ENCODE measurements at places on chromosomes 7 and 10.

GRCh38 chr10:26046073-26046700 lies 112.2 kb downstream of the MYO3A start:
- DNase-seq = no peak

- DNase-seq = no peak
Measured at GRCh38 chr10:84907461-84908009, 579.1 kb downstream of the CCSER2 start.

DNA sequence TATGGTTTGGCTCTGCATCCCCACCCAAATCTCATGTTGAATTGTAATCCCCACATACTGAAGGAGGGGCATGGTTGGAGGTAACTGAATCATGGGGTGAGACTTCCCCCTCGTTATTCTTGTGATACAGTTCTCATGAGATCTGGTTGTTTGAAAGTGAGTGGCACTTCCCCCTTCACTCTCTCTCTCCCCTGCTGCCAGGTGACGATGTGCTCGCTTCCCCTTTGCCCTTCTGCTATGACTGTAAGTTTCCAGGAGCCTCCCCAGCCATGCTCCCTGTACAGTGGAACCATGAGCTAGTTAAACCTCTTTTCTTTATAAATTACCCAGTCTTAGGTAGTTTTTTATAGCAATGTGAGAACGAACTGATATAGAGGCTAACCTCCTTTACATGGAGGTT lies 16.6 kb downstream of the PLPP4 start:
- DNase-seq = no peak

DNA sequence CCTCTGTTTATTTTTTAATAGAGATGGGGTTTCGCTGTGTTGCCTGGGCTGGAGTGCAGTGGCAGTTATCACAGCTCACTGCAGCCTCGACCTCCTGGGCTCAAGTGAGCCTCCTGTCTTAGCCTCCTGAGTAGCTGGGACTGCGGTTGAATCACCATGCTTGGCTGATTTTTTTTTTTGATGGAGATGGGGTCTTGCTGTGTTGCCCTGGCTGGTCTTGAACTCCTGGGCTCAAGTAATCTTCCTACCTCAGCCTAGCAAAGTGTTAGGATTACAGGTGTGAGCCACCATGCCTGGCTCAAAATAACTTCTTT lies 8.1 kb downstream of the DYNC2I1 start:
- no peak for DNase-seq

GRCh38 chr7:151776446-151776845 lies 100.5 kb downstream of the PRKAG2 start:
- DNase-seq = no peak

- DNase-seq = no peak
Measured at GRCh38 chr10:47087667-47088066, 176.4 kb downstream of the PTPN20 start.

DNA sequence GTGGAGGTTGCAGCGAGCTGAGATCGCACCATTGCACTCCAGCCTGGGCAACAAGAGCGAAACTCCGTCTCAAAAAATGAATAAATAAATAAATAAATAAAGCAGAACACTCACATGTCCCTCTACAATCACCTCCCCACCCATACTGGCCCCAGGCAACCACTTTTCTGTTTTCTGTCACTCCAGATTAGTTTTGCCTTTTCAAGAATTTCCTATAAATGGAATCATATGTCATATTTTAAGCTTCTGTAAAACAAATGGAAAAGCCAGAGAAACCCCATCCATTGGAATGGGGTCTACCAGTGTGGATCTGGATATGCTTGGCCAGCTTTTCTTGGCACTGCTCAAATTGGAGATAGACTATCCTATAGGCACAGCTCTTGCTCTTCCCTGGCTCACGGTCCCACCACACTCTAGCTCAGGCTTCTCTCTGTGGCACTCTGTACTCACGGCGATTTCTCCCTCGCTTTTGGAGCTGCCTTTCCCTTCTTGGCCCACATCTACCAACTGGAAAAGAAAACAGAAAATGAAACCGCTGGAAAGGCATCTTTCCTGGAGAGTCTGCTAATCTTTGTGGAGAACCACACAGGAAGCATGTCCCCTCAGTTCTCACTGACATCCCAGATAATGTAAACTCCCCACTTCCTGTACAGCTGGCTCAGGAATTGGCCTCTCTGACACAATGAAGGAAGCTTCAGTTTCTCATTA lies 210.1 kb downstream of the JCAD start:
- DNase-seq = no peak

GRCh38 chr10:90293616-90294015 lies 564.2 kb downstream of the HTR7 start:
- no peak for DNase-seq

DNA sequence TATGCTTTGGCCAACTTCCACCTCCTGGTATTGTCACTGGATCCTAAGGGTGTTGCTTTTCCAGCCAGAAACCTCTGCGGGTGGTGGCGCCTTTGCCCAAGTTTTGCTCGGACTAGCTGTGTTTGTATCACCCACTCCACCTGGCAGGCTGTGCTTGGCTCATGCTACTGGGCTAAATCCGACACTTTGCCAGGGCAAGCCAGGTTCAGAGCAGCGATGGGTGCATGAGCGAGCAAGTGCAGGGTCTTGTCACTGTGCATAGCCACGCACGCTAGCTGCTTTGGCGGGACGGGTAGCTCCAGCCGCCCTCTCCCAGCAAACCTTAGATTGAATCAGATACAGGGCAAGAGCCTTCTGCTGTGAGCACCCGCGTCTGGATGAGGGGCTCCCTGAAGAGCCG lies 737.5 kb downstream of the PCDH15 start:
- DNase-seq = no peak

DNA sequence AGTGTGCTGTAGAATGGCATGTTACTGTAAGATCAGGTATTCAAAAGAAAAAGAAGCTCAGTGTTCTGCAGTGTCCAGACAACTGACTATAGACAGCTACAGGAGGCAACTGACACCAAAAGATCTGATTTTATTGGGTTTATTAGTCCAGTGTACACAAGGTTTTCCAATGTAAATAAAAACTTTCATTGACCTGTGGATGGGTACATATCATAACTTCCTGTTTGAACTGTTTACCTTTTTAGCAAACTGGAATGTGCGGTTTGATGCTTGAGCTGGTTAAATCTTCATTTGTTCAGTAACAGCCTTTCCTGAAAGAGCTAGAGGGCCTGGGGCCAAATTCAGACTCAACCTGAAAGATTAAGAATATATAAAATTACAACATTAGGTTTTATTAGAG lies 172.6 kb upstream of the SP8 start:
- DNase-seq = no peak

- DNase-seq = no peak
Measured at GRCh38 chr7:69173846-69174245, 424.4 kb upstream of the AUTS2 start.

GRCh38 chr10:71234970-71235685 lies 22.8 kb downstream of the UNC5B start:
- DNase-seq = no peak

DNA sequence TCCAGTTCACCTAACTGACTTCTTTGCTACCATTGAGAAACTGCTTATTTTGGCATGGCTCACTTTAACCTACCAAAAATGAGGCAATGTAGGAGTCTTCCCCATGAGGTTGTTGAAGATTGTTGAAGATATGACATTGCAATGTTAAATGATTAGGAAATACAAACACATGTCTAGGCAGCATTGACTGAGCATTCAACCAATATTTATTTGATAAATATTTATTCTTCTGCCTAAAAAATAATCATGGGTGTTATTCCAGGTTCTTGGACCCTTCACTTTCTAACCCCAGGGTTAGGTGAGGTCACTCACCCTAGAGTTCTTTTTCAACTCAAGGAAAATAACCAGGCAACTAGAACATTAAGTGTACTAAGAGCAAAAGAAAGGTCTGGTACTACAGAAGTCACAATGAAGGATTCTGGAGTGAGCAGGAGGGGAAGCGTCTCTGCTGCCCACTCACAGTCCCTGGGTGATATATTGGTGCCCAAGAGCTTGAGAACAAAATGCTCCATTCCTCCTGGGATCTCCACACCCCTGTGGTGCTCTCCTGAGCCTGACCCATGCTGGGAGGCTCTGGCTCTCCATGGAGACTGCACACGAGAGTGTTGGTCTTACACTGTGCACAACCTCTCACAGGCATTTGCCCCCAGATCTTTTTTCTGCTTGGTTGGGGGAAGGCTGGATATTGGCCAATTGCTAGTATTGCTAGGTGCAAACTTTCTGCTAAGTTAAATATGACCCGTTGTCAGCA lies 123.4 kb downstream of the SPAG6 start:
- DNase-seq = no peak

DNA sequence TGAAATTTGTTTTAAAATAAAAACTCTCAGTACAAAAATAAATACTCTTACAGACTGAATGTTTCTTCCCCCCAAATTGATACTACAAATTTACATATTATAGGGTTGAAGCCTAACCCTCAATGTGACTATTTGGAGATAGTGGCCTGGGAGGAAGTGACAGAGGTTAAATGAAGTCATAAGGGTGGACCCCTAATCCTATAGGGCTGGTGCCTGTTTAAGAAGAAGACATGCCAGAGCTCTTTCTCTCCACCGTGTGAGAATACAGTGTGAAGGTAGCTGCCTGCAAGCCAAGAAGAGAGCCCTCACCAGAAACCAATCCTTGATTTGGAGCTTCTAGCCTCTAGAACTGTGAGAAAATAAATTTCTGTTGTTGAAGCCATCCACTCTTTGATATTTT lies 67.6 kb downstream of the MCU start:
- DNase-seq = no peak

- no peak for DNase-seq
Measured at GRCh38 chr10:45235798-45236220, 79.6 kb downstream of the OR13A1 start.

DNA sequence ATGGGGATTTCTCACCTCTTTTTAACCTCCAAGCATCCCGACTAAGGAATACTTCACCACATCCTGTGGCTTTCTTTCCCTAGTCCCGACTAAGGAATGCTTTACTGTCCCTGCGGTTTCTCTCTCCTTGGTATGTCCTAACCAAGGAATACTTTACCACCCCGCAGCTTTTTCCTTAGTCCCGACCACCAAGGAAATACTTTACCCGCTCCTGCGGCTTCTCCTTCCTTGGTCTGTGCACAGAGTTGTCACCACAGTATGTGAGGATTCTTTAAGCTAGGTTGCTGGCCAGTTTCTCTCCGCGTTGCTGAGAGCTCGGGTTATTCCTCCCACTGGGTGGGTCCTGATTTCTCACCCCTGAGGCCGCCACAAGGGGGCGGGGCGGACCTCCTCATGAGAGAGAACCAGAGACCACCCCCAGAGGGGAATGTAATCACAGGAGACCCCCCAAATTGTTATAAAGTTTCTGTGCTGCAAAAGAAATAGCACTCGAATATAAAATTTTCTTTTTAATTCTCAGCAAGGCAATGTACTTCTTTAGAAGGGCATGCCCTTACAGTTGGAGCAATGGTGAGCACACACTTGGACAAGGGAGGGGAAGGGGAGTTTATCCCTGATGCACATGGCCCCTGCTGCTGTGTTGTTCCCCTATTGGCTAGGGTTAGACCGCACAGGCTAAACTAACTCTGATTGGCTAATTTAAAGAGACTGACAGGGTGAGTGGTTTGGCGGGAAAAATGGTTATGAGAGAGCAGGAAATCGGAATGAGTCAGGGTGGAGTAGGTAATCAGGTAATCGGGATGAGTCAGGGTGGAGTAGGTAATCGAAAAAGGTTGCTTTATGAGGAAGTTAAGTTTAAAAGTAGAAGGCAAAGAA lies 12.8 kb downstream of the SUGCT start:
- no peak for DNase-seq

DNA sequence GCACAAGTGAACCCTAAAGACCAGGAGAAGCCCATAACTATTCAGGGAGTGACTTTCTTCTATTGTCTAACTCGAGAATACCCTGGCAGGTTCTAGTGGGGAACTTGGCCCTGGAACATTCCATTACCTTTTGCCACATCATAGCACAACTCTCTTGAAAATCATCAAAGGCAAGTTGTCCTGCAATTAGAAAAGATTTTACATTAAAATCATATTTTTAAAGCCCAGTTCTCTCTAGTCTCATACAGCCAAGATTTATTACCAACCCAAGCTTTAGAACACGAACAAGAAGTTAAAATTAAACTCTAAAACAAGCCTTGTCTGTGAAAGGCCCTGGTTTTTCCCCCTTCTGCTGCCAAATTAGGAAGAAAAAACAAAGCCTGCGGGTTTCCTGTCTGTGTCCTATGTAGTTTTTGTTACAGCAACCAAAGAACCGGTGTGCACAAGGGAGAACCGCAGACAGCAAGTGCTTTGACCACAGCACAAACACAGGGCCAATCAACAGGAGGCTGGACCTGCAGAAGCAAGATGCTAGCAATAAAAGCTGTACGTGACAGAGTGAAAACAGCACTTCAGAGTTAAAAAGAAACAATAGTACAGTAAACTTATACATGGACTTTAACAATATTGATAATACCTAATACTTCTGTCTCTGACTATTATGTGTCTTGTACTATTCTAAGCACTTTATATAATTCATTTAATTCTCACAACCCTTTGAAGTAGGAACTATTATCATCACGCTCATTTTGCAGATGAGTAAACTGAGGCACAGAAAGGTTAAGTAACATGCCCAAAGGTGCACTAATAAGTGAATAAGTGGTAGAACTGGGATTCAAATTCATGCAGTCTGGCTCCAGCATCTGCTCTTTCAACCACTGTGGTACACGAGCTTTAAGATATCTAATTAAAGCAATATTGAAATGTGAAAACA lies 65.8 kb downstream of the STK17A start:
- no peak for DNase-seq

- DNase-seq = no peak
Measured at GRCh38 chr7:150401861-150402631, 22.9 kb downstream of the ZNF775 start.

GRCh38 chr7:90238583-90238982 lies 6.4 kb upstream of the CFAP69 start:
- no peak for DNase-seq

GRCh38 chr7:7498856-7499255 lies 36.8 kb downstream of the COL28A1 start:
- DNase-seq = no peak

DNA sequence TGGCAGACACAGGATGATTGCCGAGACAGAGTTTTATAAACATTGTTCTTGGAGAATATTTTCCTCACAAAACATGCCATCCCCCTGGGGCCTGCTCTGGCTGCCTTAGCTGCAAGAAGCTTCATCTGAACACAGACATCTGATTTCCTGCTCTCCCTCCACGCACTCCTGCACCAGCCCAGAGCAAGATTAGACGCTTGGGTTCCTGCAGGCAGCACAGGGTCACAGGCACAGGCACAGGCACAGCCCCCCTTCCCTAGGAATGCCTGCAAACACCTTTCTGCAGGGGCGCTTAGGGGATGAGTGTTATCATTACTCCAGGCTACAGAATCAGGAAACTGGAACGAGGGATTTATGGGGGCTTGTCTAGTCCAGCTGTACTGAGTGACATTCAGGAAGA lies 450.3 kb downstream of the GRID1 start:
- DNase-seq = no peak

GRCh38 chr7:80661729-80662128 lies 23.3 kb downstream of the CD36 start:
- DNase-seq = no peak

Data from retinal pigment epithelial cell (primary cell).